ENCODE measurements at places on chromosomes 2 and 18.
A peak's percentile ranks its signal among the peaks of the same experiment; 100 is the strongest.

DNA sequence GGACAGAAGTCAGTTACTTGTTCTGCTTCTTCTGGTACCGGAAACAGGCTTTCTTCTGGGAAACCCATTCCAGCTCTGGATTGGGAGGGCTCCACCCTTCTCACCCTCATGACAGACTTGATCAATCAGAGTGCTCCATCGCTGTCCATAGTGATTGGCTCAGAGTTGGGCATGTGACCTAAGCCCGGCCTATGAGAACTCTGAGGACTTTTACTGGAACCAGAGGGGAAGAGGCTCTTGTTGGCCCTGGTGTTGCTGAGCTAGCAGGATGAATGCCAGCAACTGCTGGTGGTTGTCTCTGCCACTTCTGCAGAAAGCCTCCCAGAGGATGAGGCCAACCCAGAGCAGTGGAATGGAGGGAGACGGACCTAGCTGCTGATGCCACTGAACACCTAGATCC lies 33.3 kb downstream of the TMEM37 start:
- DNase-seq = no peak

- DNase-seq = no peak
These were observed 15.4 kb upstream of the DTNA start for GRCh38 chr18:34694591-34695165.

DNA sequence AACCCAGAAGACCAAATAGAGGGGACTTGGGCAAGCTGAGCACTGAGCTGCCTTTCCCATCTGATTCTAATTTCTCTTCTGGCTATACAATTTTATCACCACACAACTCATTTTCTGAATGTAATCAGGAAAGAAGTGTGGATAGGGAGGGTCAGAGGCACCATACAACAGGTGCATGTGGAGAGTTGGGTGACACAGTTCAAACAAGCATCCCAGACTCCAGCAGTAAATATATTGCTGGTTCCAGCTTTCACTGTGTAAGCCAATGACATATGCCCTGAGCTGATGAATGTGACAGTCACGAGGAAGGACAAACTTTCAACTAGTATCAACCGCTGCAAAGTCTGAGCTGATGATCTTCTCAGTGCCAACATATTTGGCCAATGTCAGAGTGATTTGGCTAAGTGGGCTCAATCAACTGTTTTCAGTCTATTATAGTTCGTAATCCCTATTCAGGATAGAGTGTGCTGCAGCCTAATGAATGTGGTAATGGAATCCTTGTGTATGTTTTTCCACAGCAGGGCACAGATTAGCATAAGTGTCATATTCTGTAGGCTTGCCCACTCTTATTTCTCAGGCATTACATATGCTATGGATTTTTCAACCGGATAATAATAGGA lies 109.9 kb upstream of the MEIS1 start:
- no peak for DNase-seq

DNA sequence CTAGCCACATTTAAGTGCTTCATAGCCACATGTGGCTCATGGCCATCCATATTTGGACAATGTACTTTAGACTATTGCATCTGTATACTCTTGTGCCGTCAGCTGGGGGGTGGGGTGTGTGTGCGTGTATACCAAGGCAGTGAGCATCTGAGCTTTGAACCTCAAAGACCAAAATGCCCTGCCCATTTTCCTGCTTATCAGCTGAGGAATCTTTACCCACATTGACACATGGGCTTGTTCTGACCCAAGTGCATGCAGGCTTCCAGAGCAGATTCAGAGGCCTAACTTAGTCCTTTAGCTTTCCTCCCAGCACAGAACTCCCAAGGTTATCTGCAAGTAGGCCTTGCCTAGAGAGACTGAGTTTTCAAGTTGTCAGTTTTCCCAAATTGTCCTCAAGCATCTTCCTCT lies 11.1 kb upstream of the MOCOS start:
- no peak for DNase-seq

- DNase-seq = no peak
These were observed 34.3 kb downstream of the NETO1 start for GRCh38 chr18:72833471-72833870.

DNA sequence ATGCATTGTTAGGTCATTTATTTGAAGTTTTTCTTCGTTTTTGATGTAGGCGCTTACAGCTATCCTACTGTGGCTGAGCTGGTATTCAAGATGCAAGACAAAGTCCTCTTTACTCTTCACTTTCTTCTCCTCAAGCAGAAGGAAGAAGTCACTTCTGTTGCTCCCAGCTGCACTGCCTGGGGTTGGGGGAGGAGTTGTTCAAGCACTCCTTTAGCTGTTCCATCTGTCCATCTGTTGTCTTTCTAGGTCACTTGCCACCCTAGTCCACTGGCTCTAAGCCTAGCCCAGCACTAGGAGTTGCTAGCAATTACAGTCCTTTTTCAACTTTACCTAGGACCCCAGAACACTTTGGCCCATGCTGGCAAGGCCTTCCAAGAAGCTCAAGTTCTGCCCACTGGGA lies 200.6 kb upstream of the RBMS1 start:
- DNase-seq = no peak

GRCh38 chr2:31192851-31193392 lies 24.4 kb downstream of the CAPN14 start:
- no peak for DNase-seq

DNA sequence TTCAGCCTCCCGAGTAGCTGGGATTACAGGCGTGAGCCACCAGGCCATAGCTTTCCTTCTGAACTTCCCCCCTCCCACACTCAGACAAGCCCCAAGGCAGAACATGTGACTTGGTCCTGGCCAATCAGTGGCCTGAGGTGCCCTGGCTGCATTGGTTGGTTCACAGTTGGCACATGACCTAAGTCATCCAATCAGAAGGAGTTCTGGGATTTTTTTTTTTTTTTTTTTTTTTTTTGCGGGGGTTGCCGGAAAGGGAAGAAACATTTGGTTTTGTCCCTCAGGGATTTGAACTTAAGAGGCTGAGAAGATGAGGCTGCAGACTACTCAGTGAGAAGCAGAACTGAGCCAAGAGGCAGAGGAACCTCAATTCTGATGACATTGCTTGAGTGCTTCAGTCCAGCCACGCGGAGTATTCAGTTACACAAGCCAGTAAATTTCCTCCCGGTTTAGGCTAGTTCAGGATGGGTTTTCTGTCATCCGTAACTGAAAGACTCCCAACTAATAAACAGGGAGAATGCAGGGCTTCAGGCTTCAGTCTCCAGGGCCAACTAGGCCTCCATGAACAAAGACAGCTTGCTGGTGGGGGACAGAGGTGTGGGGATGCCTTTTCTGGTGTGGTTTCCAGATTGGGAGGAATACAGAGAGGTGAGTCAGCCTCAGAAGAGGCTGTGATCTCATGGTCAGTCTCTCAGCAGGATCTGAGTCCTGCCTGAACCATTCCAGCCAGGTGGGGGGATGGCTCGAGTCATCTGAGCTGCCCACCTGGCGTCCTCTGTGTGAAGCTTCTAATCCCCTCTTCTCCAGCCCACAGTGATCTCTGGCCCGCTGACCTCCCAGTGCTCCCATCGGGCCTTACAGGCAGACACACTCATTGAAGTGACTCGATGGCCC lies 9.2 kb downstream of the PTMA start:
- peak; percentile 38 for DNase-seq

DNA sequence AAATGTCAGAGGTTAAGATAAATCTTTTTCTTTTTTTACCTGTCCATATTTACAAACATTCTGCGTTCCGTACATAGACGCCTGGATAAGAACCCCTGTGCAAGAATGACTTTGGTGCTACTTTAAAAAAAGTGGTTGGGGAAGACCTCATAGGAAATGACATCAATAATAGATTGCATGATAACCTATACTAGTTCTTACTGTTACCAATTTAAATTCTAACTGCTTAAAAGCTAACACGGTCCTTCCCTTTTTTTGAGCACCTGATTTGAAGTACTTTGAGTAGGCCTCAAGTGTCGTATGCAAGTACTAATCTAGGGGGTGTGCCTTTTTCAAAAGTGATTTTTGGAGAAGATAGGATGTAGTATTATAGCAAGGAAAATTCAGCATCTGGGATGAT lies 2.1 kb downstream of the SLC39A10 start:
- DNase-seq = peak; percentile 42

DNA sequence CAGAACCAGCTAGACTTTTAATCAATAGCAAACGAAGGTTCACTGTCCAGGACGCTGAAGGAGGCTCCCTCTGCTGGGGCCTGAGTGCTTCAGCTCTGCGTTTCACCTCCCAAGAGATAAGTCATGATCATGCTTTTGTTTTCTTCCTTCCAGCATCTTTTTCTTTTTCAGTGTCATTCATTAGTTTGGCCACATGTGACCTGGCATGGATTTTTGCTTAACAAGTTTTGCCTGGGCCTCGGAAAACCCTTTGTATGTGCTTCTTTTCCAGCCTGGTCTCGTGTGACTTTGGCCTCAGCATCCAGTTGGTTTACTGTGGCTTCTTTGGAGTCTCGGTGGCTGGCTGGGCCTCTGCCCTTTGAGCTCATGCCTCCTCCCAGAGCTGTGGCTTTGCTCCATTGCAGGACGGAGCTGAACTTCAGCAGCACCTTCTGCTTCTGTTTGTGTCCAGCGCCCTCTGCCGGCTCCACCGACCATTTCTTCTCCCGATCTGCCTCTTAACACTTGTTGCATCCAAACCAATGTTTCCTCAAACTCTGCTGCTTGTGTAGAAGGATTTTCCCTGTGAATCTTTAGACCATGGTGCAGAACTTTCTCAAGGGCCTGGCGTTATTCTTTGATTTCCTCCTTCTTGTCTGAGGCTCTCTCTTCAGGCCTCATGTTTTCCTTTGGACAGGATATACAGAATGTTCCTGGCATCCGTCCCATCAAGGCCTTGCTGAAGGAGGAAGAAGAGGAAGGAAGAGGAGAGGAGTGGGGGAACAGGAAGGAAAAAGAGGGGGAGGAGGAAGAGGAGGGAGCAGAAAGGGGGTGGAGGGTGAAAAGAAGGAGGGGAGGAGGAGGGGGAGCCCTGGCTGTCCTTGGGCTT lies 23.6 kb upstream of the HES6 start:
- peak; percentile 72 for DNase-seq

- no peak for DNase-seq
These were observed 77.5 kb upstream of the ASB18 start for GRCh38 chr2:236341721-236342120.
